ENCODE measurements at places on chromosomes 12 and 14.

DNA sequence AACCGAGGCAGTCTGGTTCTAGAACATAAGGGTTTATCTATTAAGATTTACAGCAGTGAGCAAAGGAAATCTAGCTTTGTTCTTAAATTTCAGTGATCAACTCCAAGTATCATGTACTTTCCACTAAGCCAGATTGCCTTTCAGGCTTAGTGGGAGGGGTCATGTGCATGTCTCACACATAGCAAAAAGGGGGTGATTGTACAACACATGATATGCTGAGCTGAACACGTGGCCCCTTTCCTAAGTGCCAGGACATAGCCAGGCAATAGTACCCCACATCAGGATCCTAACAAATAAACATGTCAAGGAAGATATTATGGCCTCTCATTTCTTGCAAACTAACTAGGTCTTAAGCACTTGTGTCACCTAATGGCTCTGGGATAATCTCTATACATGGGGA is 347.2 kb downstream of the C12orf75 start:
- no peak for DNase-seq

DNA sequence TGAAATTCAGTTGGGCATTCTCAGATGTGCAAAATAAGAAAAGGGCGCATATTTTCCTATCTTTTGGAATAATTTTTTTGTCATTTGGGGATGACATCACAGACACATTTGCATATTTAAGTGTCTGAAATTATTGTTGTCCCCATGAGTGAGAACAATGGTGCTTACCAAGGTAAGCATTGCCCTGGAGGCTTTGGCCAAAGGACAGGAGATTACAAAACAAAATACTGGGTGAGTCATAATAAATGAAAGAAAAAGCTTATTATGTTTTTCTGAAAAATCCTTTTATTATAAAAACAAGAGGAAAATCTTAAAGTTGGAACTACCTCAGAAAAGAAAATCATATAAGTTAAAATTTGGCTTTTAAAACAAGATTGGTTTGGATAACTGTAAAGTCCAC is 254.9 kb downstream of the BTG1 start:
- no peak for DNase-seq

- DNase-seq: no peak
These were observed 93.6 kb downstream of the TTC7B start for GRCh38 chr14:90722590-90722989.

DNA sequence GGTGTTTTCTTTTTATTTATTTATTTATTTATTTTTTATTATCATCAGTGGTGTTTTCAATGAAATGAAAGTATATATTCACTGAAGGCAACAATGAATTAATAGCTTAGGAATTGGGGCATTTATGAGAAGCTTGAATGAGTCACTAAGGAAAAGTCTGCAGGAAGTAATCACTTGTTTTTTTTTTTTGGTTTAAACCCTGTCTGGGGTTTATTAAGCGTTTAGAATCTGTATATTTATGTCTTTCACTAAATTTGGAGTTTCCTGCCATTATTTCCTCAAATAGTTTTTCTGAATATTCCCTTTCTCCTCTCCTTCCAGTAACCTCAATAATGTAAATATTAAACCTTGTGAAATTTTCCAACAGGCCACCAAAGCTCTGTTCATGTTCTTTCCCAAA is 85.5 kb downstream of the TESC start:
- no peak for DNase-seq

DNA sequence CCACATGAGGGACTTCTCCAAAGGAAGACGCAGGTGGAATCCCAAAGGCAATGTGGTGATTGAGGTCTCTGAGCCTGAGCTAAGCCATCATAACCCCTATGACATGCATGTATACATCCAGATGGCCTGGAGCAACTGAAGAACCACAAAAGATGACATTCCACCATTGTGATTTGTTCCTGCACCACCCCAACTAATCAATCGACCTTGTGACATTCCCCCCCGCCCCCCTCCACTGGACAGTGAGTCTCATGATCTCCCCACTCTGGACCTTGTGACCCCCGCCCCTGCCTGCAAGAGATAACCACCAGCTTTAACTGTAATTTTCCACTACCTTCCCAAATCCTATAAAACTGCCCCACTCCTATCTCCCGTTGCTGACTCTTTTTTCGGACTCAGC is 87.9 kb downstream of the VCPKMT start:
- DNase-seq: no peak

DNA sequence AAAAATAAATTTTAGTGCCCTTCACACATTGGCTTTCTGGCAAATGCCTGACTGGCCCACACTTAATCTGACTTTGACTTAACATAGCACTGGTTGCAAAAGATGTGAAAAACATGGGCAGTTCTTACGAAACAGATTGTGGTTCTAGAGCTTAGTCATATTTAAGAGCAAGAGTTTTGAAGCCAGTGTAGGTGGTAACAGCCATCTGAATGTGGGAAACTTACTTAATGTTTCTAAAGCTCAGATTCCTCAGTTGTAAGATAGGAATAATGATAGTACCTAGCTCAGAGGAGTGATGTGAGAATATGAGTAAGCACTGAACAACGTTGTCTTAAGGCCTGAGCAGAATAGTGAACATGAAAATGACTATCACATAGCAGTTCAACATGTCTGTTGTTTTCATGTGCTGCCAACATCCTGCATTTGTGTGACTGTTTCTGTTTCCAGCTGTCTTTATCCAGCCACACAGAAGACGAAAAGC is 262.7 kb downstream of the SYT1 start:
- no peak for DNase-seq

DNA sequence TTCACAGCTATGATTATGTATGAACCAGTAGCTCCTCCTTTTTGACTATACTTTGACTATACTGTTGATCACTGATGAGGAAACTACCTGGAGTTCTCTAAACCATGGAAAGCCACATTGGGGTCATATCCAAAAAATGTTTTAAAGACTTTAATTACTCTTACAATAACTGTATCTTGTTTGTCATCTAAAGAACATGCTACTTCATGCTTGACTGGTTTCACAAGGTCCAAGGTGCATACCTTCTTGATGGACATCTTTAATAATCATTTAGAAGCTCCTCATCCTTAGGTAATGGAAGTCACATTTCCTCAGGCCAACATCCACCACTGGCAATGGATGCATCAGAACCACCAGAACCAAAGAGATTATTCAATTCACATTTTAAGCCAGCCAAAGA is 29.9 kb downstream of the WASHC3 start:
- DNase-seq: no peak

DNA sequence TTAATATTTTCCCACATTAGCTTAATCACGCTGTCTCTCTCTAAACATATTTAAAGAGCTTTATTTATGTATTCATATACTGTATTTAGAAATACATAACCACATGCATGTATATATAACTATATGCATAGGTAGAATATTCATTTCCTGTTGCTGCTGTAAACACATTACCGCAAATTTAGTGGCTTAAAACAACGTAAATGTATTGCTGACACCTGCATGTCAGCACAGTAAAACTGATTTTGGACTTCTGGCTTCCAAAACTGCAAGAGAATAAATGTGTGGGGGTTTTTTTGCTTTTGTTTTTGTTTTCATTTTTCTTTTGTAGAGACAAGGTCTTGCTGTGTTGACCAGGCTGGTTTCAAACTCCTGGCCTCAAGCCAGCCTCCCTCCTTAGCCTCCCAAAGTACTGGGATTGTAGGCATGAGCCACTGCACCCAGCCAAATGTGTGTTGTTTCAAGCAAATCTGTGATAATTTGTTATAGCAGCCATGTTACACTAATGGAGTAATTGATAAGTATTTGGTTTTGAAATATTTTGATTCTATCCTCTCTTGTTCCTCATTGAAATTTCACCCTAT is 61.9 kb upstream of the CMKLR1 start:
- no peak for DNase-seq

DNA sequence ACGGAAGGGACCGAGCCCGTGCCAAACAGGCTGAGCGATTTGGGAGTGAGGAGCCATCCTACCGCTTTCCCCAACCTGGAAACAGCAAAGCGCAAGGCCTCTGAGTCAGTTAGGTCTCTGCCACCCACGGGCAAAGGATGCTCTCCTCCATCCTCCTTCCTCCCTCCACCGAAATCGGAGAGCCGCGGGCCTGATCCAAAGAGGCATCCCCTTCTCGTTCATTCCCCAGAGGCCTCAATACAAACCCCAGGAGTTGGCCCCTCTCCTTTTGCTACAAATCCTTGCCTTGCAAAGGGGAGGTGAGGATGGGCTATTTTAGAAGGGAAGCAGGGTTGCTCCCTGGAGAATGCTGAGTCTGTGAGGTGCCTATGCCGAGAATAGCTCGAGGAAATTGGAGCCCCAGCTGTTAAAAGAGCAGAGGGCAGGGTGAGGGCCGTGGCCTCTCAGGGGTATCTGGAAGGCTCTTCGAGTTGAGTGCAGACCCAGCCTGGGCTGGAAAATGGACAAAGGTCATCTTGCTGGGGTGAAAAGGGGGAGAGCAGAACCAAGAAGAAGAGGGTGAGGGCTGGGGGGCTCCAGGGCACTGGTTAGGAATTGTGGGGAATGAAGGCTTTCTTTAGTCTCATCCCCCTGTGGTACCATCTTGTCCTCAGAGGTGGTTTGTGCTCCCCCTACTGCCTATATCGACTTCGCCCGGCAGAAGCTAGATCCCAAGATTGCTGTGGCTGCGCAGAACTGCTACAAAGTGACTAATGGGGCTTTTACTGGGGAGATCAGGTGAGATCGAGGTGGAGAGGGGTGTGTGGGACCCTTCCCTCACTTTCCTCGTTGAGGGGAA is 1.1 kb downstream of the TPI1 start:
- DNase-seq: no peak

DNA sequence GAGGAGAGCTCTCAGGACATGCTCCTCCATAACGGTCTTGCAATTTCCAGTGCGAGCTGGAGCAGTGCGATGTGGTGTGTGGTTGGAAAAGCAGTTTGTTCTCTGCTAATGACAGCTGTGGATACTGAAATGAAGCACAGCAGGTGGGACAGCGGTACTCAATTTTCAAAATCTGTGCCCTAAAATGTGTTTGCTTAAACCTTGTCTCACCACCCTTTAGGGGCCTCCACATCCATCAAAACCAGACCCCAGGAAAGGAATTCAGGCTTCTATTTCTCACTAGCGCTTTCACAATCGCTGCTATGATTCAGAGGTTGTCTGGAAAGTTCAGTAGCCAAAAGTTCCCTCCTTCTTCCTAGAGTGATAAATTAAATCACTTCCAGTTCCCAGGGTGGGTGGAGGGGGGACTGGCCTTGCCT is 440.8 kb downstream of the EGLN3 start:
- DNase-seq: no peak

DNA sequence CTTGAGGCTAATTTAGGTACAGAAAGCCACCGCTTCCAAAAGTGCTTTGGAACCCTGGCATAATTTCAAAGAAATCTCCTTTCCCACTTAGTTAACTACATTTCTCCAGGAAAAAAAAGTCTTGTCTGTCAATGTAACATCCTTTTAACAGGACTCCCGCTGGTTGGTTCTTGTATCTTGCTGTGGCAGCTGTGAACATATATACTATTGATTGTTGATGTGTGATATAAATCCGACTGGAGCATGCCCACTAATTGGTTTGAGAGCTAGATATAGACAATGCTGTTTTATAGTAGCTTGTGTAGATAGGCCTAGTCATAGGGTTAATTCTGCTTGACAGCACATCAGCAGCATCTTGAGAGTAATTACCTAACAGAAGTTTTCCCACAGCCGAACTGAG is 89.6 kb downstream of the MSRB3 start:
- no peak for DNase-seq

DNA sequence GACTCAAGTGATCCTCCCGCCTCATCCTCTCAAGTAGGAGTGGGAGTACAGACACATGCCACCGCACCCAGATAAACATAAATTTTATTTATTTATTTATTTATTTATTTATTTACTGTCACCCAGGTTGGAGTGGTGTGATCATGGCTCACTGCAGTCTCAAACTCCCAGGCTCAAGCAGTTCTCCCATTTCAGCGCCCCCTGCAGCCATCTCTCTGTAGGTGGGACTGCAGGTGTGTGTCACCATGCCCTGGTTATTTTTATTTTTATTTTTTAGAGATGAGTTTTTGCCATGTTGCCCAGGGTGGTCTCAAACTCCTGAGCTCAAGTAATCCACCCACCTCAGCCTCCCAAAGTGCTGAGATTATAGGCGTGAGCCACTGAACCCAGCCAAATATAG is 33.2 kb upstream of the KIF21A start:
- DNase-seq: no peak

GRCh38 chr14:57659052-57659451 is 165.4 kb upstream of the CCDC198 start:
- no peak for DNase-seq

DNA sequence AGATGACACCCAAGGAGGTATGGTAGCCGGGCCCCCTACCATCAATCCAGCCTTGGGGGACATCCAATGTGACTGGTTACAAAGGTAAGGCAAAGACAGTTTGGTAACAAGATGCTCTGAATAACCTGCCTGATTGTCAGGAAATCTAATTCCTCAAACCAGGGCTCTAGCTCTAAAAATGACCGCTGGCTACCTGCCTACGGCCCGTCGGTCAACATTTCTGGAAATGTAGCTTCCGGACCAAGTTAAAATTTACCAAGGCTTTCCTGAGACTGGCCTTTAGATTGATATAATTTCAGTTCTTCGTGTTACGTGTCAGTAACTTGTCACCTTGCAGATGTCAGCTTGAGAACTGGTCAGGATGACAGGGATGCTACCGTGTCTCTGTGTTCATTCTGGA is 34.2 kb upstream of the FOXN3 start:
- no peak for DNase-seq

DNA sequence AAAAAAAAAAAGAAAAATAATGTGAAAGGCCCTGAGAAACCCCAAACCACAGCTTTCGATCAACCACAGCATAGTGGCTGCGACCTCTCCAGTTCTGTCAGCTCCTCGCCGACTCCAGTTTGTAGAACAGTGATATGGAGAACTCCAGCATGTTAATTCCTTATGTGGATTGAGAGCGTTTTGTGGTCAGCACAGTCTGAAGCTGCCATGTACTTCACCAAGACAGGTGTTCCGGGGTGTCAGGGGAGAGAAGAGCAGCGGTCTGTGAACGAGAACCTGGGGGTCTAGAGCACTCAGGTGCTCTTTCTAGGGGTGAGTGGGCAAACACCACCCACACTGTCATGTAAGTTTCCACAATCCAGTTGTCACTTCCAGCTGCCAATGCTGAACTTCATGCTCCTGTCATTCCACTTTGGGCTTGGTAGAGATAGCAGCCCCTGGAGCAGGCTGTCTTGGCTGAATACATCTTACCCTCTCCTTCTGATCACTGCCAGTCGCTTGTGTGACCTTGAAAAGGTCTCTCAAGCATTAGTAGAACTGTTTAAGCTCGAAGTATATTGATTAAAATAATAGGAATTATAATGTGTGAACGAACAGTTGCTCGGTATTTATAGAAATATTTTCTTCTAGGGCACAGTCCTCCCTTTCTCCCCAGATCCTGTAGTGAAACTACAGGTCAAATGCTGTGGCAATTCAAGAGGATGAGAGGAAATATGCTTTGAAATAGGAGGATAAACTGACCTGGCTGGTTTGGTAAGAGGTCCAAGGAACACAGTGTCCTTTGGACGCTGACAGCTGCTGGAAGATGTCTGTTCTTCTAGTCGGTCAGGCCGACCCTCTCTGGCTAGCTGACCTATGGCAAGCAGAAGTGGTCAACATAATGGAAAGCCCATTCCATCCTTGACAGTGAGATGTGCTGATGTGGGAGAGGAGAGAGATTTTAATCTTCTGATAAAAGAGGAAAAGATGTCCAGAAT is 15.7 kb upstream of the MAX start:
- no peak for DNase-seq
